Right renal cortex interstitium (tissue), 3 donors: ENCODE measurements at places on chromosomes 7 and 10. TPM values are rescaled to one million over a fixed set of nuclear protein-coding genes. Genes with fewer than 3 reads are reported as not detected.

The DENND2A gene
- polyA plus RNA-seq = 37.4 TPM

The SEMA3C gene
- polyA plus RNA-seq = 23.3 TPM

The GRM8 gene
- 8.8 TPM for polyA plus RNA-seq

The ZRANB1 gene
- 30.1 TPM for polyA plus RNA-seq

The TMEM229A gene
- polyA plus RNA-seq = 0.19 TPM

The TRIL gene
- polyA plus RNA-seq = 51.9 TPM

The SH3PXD2A gene
- 27.1 TPM for polyA plus RNA-seq

The AOAH gene
- polyA plus RNA-seq = 2.7 TPM
